ENCODE measurements at places on chromosomes 2 and 18.

DNA sequence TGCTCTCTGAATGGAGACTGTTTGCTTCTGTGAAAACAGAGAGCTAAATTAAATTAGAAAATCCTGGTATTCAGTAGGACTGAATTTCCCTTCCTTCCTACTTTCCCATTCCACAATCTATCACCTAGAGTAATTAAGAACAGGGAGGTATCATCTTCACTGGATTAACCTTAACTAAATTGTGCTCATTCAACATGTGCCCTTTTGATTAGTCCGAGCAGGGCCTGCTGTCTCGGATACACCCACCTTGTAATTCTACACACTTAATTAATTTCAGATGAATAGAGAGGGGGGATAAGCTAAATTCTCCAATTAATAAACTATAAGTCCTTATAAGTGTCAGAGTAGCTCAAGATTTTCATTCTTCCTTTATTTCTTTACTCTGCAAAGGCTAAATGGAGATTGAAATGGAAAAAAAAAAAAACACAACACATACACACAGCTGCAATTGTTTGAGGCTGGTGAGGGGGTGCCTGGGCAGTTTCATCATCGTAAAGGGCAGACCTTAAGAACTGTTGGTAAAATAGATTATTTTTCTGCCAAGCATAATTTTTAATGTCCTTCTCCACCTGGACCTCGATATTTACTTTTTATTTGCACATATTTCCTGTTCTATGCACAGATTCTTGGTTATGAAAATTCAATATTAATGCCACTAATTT is 157.1 kb upstream of the SIX2 start:
- no peak for DNase-seq

DNA sequence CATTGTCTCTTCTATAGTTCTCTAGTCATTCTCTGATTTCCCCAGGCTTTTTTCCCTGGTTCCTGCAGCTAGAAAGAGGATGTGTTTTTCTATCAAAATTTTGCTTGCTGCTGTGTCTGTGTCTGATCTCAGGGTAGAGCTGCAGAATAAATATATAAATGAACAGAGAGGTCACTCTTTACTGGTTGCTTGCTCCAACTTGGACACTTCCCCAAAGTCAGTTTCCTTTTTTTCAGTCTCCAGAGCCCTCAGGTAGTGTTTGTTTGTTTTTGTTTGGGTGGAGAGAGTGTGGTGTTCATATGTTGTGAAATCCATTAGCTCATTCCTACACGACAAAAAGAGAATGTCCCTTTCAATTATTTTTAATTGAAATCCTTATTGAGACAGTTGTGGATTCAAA is 85.8 kb downstream of the CERS6 start:
- DNase-seq = no peak

- DNase-seq = no peak
These were observed 10.2 kb downstream of the SIX3 start for GRCh38 chr2:44951714-44952113.

DNA sequence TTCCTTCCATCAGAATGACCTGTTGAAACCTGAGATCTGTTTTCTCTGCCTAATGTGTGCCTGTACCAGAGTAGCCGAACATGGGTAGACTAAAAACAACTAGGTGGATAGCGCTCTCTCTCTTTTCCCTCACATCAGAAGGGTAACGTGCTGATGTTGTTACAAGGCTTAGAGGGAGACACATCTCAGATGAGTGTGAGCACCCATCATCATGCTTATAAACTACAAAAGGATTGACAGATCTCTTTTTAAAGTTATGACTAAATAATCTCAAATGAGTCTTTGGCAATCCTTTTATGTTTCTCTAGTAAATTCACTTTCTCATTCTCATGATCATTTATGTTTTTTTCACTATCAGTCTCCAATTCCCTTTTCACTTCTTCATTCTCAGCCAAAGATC is 75.5 kb upstream of the CCDC141 start:
- DNase-seq = no peak

DNA sequence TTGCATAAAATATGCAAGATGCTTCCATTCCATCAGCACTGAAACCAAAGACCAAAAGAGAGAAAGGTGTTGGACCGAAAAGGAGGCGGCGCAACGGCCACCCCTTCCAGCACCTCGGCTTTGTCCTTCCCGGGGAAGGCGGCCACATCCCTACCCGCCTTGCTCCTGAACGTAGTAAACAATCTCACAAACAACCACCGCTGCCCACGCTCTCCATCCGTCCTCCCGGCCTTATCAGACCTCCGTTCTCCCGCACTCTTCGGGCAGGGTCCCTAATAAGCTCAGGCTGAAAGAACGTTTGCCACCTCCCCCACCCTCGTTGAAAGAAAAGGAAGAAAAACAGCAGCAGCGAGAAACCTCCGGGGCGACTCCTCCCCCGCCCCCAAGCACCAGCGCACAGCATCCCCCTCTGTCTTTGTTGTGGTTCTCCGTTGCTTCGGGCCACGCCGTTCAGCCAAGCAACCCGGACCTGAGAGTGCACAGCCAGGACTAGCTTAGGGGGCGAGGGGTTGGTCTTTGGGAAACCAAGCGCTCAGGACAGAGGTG is 4.4 kb downstream of the EVX2 start:
- DNase-seq = no peak

DNA sequence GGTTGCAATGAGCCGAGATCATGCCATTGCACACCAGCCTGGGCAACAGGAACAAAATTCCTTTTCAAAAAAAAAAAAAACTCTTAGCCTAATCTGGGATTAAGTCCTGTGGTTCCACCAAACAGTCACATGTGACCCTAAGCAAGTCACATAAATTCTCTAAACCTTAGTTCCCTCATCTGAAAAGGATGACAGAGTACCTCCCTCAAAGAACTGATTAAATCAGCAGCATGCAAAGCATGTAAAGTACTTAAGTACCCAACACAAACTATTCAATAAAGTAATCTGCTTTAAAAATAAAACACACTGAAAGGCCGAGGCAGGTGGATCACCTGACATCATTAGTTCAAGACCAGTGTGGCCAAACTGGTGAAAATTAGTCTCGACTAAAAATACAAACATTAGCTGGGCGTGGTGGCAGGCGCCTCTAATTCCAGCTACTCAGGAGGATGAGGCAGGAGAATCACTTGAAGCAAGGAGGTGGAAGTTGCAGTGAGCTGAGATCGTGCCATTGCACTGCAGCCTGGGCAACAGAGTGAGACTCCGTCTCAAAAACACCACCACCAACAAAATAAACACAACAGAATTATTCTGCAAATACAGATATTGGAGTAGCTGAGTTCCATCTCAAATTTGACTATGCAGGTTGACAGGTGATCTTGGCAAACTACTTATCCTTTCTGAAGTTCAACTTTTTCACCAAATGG is 7.0 kb downstream of the USP34 start:
- DNase-seq = peak; percentile 87

DNA sequence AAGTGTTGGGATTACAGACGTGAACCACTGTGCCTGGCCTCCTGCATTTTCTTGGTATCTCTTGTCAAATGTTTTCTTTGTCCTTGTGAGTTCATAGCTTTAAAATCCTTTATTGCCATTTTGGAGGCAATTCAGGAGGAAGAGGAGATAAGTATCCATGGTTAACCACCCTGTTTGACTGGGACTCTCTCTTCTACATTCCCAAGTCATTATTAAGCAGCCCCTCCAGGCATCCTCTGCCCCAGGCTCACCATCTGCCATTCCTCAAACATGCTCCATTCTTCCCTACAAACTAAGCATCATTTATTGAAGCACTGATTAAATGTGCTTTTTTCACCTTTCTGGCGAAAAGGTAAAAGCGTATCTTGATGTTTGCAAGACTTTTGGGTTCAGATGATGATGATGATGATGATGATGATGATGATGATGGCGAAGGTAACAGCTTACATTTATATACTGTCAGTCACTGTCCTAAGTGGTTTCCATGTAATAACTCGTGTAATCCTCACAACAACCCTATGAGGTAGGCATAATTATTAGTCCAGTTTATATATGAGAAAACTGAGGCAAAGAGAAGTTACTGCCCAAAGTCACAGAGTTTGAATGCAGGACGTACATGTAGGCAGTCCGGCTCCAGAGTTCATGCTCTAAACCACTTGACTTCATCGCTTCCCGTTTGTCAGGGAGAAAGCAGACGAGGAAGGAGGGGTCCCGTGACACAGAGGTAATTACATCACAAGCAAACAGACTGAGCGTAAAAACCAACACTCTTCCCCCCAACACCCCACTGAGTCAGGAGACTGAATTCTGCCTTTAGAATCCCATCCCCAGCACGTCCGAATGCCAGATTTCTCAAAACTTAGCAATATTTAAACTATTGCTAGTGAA is 69.7 kb upstream of the ACKR3 start:
- DNase-seq = no peak

DNA sequence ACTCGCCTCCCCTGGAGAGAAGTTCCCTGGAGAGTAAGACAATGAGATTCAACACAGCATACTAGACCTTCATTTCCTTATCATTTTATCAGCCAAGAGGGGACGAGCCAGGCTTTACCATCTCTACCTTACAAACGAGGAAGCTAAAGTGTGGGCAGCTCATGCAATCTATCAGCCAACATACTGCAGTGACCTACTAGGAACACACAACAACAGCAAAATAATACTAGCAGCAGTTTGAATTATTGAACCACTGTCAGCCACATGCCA is 60.0 kb upstream of the TEX51 start:
- DNase-seq = no peak

DNA sequence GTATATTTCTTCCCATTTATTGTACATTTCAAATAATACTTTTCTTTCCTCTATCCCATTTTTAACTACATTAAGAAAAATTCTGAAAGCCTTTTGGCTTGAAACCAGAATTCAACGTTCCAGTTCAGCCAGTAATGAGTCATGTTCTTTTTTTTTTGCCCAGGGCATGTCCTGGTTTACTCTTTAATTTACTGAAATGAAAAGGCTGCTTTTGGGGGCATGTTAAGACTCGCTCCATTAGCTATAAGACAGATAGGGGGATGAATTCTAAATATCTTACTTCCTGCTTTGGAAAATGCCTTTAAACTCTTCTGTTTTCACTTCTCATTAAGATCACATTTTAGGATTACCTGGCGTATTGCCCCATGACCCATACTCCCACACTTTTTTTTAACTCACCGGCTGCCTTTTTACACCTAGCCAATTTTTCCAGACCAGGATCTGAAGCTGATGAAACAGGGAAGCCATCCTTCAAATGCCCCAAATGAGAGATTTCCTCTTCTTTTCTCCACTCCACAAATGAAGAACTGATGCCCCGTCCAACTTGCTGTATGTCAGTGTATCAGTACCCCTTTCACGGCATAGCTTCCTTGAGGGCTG is 585 bp downstream of the ABCA12 start:
- peak; percentile 48 for DNase-seq

DNA sequence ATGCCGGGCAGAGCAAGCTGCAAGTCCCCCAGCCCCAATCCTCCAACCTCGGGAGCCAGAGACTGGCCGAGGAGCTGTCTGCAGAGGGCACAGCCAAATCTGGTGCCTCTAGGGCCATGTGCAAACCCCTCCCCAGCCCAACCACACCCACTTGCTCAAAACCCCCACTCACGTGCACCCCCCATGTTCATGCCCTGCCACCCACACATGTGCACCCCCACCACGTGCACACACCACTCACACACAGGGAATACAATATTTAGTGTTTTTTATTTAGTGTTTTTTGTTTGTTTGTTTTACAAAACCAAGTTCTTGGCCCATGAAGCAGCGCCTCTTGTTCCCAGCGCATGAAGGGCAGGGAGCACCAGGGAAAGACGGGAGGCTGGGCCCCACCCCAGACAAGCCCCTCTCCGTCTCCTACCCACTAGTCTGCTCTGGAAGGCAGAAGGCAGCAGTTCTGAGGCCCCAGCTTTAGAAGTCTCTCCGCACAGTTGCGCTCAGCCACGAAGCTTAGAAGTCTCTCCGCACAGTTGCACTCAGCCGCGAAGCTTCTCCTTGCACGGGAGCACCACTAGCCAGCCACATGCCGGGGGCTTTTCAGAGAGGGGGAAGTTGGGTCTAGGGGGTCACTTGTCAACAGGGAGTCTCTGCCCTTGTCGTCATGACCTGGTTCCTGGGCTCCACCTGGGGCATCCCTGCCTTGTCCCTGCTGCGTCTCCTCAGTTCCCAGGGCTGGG is 276.1 kb upstream of the HDAC4 start:
- no peak for DNase-seq

DNA sequence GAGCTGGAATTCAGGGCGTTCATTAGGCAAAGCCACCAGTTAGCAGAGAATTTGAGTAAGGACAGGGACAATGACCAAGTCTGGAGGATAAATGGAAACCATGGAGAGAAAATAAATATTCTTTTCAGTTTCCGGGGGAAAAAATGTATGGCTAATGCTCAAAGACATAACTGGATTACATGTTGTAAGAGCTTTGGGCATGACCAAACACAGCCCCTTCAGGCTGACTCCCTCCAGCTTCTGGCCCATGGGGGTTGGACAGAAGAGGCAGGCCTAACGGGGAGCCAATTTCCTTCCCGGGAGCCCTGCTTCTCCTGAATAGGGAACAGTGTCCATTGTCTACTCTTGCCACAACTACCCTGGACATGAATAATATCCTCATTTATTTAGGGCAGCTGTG is 39.5 kb upstream of the FOXI3 start:
- no peak for DNase-seq

GRCh38 chr18:75162978-75163377 is 46.0 kb downstream of the PTGR3 start:
- no peak for DNase-seq

GRCh38 chr18:76932026-76932819 is 109.9 kb downstream of the ZNF236 start:
- DNase-seq = no peak

DNA sequence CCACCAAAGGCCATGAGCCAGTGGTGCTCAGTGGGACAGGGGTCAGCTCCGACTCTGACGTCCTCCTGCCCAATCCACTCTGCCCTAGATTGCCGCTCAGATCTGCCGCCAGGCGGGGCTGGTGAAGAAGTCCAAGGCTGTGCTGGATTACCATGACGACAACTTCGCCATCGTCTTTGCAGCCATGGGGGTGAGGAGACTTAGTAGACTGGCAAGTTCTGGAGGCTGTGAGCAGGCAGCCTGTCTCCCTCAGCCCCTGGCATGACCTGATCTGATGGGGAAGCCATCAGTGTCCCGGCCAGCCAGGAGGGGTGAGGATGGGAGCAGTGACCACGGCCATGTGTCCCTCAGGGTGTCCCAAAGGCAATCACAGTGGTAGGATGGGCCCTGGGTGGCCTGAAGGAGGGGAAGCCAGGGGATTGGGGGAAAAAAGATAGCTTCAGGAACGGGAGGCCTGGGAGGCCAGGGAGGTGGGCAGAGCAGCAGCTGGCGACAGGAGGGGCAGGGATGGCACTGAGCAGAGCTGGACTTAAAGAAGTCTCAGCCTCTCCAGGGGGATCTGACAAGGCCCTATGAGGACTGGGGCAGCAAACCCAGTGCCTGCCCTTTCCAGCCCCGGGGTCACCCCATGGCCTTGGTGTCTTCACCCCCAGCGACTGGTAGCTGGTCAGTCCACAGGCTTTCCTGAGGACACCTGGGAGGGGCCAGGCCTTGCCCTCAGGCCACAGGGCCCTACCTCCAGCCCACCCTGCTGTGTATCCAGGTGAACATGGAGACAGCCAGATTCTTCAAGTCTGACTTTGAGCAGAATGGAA is 17.4 kb upstream of the ANKRD53 start:
- DNase-seq = no peak

DNA sequence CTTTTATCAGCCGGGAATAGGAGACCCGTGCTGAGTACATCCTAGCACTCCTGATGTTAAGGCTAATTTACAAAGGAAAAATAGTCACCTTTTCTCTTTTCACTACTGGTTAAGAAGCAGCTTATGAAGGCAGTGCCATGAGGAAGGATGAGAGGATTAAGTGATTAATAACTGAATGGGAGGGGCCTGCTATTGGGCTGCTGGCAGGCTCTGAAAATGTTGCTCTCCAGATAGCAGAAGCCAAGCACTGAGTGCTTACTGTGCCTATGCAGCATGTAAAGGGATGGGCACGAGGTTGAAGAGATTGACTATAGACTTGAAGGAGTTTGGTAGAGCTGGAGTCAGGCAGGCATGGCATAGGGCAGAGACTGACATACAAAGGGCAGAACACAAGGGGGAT is 282.4 kb upstream of the THSD7B start:
- no peak for DNase-seq
